Stimulated activated CD4-positive, alpha-beta T cell treated with anti-CD3 and anti-CD28 coated beads, Interleukin-2, amount 100 ng/mL, for 4 hours (primary cell): ENCODE measurements at places on chromosomes 1 and 21.

GRCh38 chr1:217524787-217525520 is 105.9 kb downstream of the GPATCH2 start:
- no peak for DNase-seq

GRCh38 chr1:21262293-21263051 is 27.8 kb downstream of the ECE1 start:
- DNase-seq, result no peak

DNA sequence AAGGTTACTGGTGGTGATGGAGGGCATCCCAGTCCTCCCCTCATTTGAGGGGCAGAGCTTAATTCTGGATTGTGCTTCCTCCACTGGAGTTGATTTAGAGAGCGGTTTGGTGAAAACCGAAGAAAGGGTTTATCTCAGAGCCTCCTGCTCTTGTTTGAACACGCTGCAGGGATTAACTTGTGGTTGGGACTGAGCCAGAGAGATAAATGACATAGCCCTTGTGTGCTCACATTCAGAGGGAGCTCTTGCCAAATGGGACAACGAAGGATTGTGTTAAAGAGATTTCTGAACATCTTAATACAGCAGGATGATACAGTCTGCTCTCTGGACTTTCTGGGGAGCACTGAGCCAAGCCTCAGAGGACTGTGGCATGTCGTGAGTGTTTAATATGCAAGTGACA is 308.2 kb downstream of the DISC1 start:
- no peak for DNase-seq

- DNase-seq, result no peak
Measured at GRCh38 chr1:204872262-204872881, 1.7 kb downstream of the NFASC start.

DNA sequence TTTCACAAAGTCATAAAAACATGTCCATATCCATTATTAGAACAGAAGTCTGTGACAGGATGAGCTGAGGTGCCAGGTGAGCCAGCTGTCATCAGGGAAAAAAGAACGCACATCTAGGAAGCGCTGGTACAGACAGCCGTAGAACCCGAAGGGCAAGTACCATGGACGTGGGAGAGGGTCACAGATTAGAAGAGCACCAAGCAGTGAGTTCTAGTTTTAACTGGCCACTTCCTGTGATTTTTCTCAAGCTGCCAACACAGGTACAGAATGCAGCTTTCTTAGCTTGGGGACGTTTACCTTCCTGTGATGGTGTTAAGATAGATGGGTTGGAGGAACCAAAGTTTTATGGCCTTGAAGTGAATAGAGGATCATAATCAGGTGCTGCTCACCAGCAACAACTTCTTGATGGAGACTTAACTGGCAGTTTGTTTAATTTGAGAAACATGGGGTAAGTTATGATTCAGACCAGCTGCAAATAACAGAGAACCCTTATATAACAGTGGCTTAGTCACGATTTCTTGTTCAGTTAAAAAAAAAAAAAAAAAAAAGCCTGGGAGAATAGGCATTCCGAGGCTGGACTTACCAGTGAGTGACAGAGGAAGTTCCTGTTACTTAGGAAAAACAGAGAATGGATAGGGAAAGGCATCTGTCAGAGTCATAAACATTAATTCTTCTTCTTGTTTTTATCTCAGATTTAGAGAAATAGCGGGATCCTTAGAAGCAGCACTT is 30.9 kb downstream of the AGT start:
- DNase-seq, result no peak
